AG20443 (cell line): ENCODE measurements at places on chromosomes 11 and 22.

DNA sequence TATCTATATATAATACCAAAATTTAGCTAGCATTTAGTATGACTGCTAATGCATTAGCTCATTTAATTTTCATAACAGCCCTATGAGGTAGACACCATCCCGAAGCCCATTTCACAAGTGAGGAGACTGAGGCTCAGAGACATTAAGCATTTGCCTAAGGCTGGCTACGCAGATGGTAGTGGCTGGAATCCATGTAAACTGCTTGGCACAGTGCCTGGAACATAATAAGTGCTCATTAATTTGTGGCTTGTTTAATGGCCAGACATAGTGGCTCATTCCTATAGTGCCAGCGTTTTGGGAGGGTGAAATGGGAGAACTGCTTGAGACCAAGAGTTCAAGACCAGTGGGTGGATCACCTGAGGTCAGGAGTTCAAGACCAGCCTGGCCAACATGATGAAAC is 17.8 kb upstream of the TP53I11 start:
- no peak for DNase-seq

- no peak for DNase-seq
Measured at GRCh38 chr11:100229086-100229485, 458.0 kb upstream of the ARHGAP42 start.

- no peak for DNase-seq
Measured at GRCh38 chr22:48581205-48581766, 1246.4 kb downstream of the BRD1 start.

DNA sequence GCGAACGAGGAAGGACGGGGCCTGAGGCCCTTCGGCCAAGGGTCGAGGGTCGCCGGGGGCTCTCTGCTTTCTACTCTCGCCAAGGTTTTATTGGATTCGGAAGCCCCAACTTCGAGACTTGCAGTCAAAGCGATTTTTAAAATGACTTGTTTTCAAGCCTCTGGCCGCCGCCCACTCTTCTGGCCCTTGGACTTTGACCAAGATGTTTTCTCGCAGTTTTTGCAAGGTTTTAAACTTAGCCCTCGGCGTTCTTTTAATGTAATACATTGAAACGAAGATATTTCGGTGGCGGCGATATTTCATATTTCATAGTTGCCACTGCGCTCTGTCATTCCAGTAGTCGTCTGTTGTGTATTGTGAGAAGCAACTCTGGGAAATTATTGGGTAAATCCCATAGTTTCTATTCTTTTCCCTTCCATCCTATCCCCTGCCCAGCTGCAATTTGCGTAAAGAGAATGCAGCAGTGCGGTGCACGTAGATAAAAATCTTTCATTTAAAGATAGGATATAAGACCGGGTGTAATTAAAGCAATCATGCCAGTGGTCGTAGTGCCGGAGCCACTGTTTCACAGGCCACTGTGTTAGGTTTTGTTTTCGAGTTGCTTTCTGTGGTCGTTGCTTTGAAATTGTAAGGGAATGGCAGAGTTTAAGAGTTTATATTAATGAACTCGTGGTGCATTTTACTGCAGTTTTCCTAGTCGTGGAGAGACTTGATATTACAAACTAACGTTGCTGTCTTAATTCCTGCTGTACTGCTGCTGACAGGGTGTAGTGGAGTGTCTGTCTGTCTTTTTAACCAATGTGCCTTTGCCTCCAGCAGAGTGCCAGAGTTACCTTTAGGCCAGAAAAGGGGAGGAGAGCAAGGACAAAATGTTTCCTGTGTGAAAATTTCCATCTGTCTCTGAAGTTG is 702 bp downstream of the BIRC2 start:
- peak; percentile 12 for DNase-seq

DNA sequence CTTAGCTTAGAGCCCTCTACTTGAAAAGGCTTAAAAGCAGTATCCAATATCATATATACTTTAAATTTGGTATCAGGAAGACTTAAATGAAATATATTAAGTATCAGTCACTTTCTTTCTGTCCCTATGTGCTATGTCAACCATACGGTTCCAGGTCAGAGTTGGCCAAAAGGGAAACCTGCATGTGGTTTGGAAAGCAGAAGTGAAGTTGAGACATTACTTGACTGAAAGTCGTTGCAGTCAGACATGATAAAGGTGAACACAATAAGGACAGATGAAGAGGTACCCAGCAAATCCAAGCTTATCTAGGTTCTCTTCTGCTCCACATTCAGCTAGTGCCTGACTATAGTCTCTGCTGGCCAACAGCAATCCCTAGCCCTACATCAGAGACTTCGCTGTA is 336.8 kb downstream of the KCNA4 start:
- no peak for DNase-seq

- DNase-seq: peak; percentile 57
Measured at GRCh38 chr11:93849751-93850593, 446 bp downstream of the VSTM5 start.

DNA sequence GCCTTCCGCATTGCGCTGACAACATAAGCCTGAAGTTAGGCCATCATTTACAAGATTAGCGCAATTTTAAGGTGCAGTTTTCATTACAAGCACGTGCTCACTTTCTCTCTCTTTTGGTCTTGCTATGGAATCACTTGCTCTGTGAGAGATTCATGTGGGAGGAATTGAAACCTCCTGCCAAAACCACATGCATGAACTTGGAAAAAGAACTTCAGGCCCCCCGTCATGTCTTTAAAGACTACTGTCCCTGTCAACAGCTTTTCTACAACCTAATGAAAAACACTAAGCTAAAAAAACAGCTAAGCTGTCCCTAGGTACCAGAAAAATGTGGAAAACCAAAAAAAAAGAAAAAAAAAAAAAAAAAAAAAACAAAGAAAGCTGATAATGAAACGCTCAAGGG is 1707.6 kb upstream of the RAG2 start:
- no peak for DNase-seq
